ENCODE measurements at places on chromosomes 1 and 21. TPM values are rescaled to one million over a fixed set of nuclear protein-coding genes. Genes with fewer than 3 reads are reported as not detected.

Gene TMED5
- 50.6 TPM for total RNA-seq

Gene HSD3B1
- total RNA-seq = not detected

Gene NT5C1A
- not detected for total RNA-seq

Gene TNFRSF9
- total RNA-seq = 0.14 TPM

Gene SV2A
- total RNA-seq = 18.3 TPM

Gene F5
- not detected for total RNA-seq

Gene LCE6A
- not detected for total RNA-seq

Gene WLS
- total RNA-seq = 109 TPM

Gene PDZK1IP1
- not detected for total RNA-seq

Gene ADAMTS1
- total RNA-seq = 480 TPM

Gene RASSF5
- 5.2 TPM for total RNA-seq

Gene RNASEL
- total RNA-seq = 13.4 TPM

Gene NID1
- total RNA-seq = 113 TPM

Gene FMO4
- total RNA-seq = 2.5 TPM

Gene KCNH1
- 0.14 TPM for total RNA-seq

Gene SFN
- 0.28 TPM for total RNA-seq

Gene SPRR2G
- total RNA-seq = not detected

Gene ASAP3
- total RNA-seq = 58.6 TPM

Gene TTC24
- total RNA-seq = not detected

Gene PEAR1
- total RNA-seq = 1.2 TPM

Gene FCGR2B
- total RNA-seq = not detected

Gene MMP23B
- 9.8 TPM for total RNA-seq

Gene CCT8
- total RNA-seq = 223 TPM

Gene MASP2
- total RNA-seq = not detected

Gene KISS1
- total RNA-seq = 0.71 TPM

Gene NUP210L
- total RNA-seq = 0.18 TPM

Gene HRNR
- total RNA-seq = under 0.01 TPM

Gene DIO1
- not detected for total RNA-seq

Gene VPS72
- 37.0 TPM for total RNA-seq

Gene CYP4X1
- not detected for total RNA-seq

Gene PROK1
- 0.14 TPM for total RNA-seq

Gene SAMD11
- total RNA-seq = 36.6 TPM

Gene KHDC4
- total RNA-seq = 14.6 TPM
